ENCODE measurements at places on chromosomes 6 and 20.

DNA sequence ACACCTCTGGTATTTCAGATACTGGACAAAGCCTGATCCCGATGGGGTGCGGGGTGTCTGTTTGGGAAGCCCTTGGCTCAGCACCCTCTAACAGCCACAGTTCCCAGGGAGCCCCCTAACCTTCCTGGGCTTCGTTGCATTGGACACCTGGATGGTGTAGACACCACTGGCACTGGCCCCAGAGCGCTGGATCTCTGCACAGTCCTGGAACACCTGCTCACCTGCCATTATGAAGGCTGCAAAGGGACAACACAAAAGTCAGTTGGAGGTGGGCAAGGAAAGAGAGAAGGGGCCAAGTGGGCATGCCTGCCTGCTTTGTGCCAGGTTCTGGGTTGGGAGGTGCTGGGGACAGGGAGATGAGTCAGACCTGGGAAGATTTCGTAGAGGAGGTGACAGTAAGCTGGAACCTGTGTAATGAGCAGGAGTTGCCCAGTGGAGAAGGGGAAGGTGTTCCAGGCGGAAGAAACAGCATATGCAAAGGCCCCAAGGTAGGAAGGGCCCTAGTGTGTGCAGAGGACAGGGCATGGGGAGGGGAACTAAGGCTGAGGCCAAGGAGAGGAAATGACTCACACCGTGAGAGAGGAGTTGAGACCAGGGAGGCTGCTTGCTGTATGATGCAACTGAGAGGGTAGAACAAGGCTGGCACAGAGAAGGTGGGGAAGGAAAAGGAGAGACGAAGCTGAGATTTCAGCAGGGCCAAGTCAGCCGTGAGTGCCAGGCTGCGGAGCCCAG lies 34.9 kb downstream of the ANGPT4 start:
- DNase-seq = no peak

GRCh38 chr20:43397147-43397546 lies 60.5 kb upstream of the SRSF6 start:
- no peak for DNase-seq

DNA sequence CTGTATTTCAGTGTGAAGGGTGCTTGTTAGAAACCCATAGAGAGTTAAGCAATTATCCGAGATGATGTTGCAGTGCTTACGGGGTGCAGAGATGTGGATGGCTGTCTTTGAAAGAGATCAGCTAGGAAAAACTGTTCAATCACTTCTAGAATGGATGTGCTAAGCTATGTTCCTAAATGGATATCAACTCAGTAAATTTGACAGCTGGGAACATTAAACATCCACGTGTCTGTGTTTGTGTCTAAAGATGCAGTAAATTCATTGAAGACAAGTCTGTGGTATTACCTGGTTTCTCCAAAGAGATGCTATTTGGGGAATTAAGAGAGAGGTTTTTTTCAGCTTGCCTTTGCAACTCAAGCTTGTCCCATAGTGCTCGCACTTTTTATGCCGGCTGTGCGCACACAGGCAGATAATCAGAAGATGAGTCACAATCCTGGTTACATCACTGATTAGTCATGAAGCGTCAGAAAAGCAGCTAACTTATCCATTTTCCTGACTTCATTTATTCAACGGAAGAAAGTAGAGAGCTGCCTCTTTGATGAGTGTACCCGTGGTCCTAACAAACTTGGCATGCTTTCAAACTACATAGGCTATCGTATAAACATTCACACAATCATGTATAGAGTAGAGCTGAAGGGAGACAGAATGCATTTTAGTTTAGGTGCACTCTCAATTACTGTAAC lies 691.7 kb upstream of the SLC35B3 start:
- DNase-seq = no peak

DNA sequence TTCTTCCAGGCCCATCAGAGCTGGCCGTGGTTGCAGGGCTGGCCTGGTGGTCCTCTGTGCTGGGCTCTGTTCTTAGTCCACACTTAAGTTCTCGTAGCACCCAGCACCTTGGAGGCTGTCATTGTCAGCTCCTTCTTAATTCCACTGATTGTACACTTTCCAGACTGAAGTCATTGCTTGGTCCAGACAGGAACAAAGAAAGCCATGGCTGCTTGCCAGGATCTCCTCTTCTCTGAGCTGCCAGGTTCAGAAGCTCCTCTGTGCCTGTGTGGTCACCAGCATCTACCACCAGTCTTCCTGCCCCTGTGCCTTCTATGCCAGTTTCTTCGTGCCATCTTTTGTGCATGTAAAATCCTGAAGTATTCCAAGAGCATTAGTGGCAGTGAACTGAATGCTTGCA lies 39.5 kb upstream of the PCMTD2 start:
- no peak for DNase-seq

DNA sequence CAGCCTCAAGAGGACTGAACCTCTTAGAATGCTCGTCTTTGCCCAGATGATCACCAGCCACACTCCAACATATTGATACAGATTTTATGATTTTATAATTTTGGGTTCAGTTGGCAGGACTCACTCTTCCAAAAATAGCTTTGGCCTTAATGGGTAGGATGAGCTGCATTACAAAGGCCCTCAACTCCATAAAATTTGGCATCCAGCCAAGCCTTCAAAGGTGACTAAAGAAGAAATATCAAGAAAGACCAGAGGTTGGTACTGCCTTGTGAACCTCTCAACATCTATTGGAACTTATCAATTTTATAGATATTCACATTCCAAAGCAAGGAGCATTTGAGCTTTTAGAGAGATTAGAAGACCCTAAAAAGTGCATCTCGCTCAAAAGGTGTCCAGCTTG lies 48.4 kb upstream of the SNAP25 start:
- no peak for DNase-seq

- no peak for DNase-seq
Observed at GRCh38 chr6:149213829-149214228, 103.7 kb upstream of the TAB2 start.
